Uterus (tissue), 4 donors: ENCODE measurements at places on chromosomes 2 and 18. TPM values are rescaled to one million over a fixed set of nuclear protein-coding genes. Genes with fewer than 3 reads are reported as not detected.

Gene KYNU
- not detected for total RNA-seq

Gene RAB27B
- 51.2 TPM for total RNA-seq

Gene TBR1
- not detected for total RNA-seq

Gene VWA3B
- total RNA-seq = not detected

Gene KIAA2012
- total RNA-seq = 0.15 TPM

Gene ALLC
- total RNA-seq = not detected

Gene TMEM163
- not detected for total RNA-seq

Gene UGT1A4
- total RNA-seq = not detected

Gene RFTN2
- total RNA-seq = 5.9 TPM

Gene CRACDL
- total RNA-seq = 9.9 TPM

GRCh38 chr2:9819551-9819950 is 23.7 kb upstream of the TAF1B start:
- DNase-seq = no peak
- no peaks in the 10 kb centered on the region for H3K27me3 ChIP-seq
- no peak overlapping the region for H3K27ac ChIP-seq
- no peaks in the 10 kb centered on the region for H3K36me3 ChIP-seq
- H3K4me1 ChIP-seq = no peaks in the 10 kb centered on the region

DNA sequence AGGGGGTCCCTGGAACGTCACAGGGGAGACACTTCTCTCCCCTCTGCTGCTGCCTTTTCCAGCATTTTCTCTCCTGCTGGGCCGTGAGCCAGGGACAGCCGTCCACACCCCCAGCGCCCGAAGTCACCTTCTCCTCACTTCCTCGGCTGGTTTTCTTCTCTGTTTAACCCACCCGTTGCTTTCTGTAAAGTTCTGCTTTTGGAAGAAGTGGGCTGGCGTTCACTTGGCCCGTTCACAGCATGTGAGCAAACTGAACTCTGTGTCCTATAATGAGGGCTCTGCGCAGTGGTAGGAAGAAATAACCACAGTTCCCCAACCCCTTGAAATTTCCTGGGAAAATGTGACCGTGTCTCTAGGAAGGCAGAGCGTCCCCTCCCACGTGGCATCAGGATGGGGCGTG is 187.0 kb upstream of the HDAC4 start:
- H3K27ac ChIP-seq = no peak overlapping the region
- H3K4me3 ChIP-seq = no peak overlapping the region
- H3K4me1 ChIP-seq = no peaks in the 10 kb centered on the region
- no peaks in the 10 kb centered on the region for H3K27me3 ChIP-seq

DNA sequence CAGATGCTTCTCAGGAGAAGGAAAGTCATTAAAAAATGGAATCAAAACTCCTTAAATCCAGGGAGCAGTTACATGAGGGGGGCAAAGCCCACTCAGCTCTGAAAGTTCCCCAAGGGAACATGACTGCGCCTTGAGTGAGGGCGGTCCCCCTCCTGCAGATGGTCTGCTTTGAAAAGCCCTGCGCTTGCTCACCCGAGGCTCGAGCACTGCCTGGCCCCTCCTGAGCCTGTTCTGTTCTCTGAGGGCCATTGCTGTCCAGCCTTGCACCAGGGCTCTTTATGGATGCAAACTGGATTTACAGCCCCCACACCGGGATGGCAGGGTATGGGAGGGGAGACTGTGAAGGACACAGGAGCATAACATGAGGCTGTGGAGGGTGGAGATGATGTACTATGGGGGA is 37.8 kb upstream of the DNMT3A start:
- no peak overlapping the region for H3K4me3 ChIP-seq
- peaks cover 8% of the 10 kb centered on the region for H3K4me1 ChIP-seq
- no peak overlapping the region for H3K27ac ChIP-seq
- H3K36me3 ChIP-seq = no peaks in the 10 kb centered on the region
- no peaks in the 10 kb centered on the region for H3K27me3 ChIP-seq
- DNase-seq = no peak

DNA sequence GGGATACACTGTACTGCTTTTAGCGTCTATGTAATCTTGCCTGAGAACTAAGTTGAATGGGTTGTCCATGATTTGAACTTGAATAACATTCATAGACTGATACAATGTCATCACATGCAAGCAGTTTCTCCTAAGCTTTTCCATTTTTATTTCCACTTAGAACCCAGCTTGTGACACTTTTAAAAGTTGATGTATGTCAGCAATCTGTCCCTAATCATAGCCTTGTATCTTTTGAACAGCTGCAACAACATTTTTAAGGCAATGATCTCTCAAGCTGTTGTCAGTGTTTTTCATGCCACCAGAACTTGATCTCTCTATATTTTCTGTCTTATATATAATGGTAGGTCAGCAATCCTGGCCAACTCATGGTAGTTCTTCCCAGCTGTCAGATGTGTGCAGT is 185.0 kb downstream of the DOK6 start:
- no peak for DNase-seq
- no peaks in the 10 kb centered on the region for H3K27me3 ChIP-seq
- no peaks in the 10 kb centered on the region for H3K4me1 ChIP-seq
- no peaks in the 10 kb centered on the region for H3K36me3 ChIP-seq

DNA sequence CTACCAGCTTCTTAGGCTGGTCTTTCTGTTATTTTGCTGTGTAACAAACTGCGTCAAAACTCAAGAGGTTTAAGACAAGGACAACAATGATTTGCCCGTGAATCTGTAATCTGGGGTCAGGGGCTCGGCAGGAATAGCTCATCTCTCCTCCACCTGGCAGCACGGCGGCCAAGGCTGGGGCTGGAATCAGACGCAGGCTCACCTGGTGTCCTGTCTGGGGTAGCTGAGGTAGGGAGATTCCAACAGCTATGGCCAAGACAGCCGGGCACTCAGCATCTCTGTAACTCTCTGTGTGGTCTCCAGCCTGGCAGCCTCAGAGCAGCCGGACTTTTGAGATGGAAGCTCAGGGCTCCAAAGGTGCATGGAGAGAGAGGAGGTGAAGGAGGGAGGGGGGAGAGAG is 42.3 kb downstream of the DNER start:
- H3K4me1 ChIP-seq = no peaks in the 10 kb centered on the region
- H3K4me3 ChIP-seq = no peak overlapping the region
- H3K27ac ChIP-seq = no peak overlapping the region
- no peak for DNase-seq

GRCh38 chr2:221569871-221570270 is 2.2 kb downstream of the EPHA4 start:
- no peak for DNase-seq
- H3K27me3 ChIP-seq = no peaks in the 10 kb centered on the region
- H3K36me3 ChIP-seq = no peaks in the 10 kb centered on the region
- peak overlapping the region; percentile 73 for H3K4me3 ChIP-seq
- H3K27ac ChIP-seq = no peak overlapping the region

- no peaks in the 10 kb centered on the region for H3K4me1 ChIP-seq
- H3K36me3 ChIP-seq = no peaks in the 10 kb centered on the region
- DNase-seq = no peak
- H3K27ac ChIP-seq = no peak overlapping the region
- H3K4me3 ChIP-seq = no peak overlapping the region
Measured at GRCh38 chr18:56019156-56019555, 431.2 kb upstream of the TCF4 start.

GRCh38 chr2:234014427-234014826 is 36.1 kb upstream of the SPP2 start:
- no peak for DNase-seq
- H3K27ac ChIP-seq = no peak overlapping the region
- H3K4me1 ChIP-seq = no peaks in the 10 kb centered on the region
- H3K27me3 ChIP-seq = no peaks in the 10 kb centered on the region
- H3K36me3 ChIP-seq = no peaks in the 10 kb centered on the region

- H3K36me3 ChIP-seq = no peaks in the 10 kb centered on the region
- H3K27me3 ChIP-seq = no peaks in the 10 kb centered on the region
- no peak overlapping the region for H3K4me3 ChIP-seq
Measured at GRCh38 chr2:79191081-79191480, 31.5 kb upstream of the REG3A start.

DNA sequence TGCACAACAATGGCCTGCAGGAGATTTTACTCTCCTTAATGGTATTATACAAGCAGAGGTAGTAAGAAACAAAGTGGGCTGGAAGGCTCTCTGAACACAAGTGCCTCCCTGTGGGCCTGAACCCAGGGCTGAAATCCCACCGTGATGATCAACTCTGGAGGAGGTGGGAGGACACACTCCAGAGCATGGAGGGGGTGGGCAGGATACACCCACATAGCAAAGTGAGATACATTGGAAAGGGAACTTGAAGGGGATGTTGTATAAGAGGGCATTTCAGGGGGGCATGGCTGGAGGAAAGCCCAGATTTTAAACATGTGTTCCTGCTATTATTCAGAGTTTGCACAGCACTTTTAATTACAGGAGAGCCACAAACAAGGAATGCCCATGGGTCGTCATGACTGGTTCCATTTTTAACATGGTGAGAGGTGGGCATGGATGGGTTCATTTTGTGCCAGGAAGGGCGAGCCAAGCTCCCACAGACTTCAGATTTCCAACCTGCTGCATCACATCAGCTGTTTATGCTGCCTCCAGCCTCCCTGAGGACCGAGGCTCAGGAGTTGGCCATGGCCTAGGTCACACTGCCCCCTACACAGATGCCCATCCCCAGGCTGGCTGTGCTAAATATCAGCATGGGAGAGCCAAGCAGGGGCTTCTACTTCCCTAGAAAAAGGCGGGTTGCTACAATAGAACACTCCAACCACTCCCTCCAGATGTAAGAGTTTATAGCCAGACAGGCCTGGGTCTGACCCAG is 416.2 kb upstream of the ID2 start:
- H3K27me3 ChIP-seq = no peaks in the 10 kb centered on the region
- H3K4me1 ChIP-seq = no peaks in the 10 kb centered on the region
- H3K36me3 ChIP-seq = no peaks in the 10 kb centered on the region

- H3K4me3 ChIP-seq = no peak overlapping the region
- H3K4me1 ChIP-seq = no peaks in the 10 kb centered on the region
- no peaks in the 10 kb centered on the region for H3K36me3 ChIP-seq
- H3K27me3 ChIP-seq = no peaks in the 10 kb centered on the region
Measured at GRCh38 chr18:47605093-47605492, 325.4 kb downstream of the SMAD2 start.

- H3K27ac ChIP-seq = no peak overlapping the region
- H3K4me3 ChIP-seq = no peak overlapping the region
- no peaks in the 10 kb centered on the region for H3K27me3 ChIP-seq
- DNase-seq = no peak
- no peaks in the 10 kb centered on the region for H3K36me3 ChIP-seq
Measured at GRCh38 chr2:208713066-208713745, 306.6 kb downstream of the PTH2R start.

DNA sequence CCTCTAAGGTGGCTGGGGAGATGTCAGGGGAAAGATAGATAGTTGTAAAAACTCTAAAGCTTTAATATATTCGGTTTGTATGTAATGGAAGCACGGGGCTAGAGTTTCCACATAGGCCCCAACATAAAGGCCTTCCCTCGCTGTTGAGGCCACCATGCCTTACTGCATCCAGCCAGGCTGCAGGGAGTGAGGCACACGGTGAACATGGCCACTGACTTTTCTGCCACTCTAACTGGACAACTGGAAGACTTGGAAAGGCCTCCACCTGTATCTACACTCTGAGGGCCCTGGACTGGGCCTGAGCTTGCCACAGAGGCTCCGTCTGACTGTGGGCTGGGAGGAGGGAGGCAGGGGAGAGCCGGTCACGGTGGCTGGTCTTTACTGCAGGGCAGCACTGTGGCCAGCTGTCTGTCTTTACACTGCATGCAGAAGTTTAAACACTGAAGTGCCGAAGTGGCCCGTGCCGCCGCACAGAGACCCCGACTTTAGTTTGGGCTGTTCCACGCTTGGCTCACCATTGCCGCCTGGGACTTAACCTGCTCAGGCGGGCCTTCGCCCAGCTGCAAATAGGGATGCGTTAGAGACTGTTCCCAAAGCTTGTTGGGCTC is 66.7 kb downstream of the EMILIN2 start:
- H3K4me1 ChIP-seq = no peaks in the 10 kb centered on the region

- DNase-seq = no peak
- H3K4me3 ChIP-seq = no peak overlapping the region
- H3K27me3 ChIP-seq = no peaks in the 10 kb centered on the region
Measured at GRCh38 chr2:195212586-195212985, 444.4 kb upstream of the SLC39A10 start.

- H3K27me3 ChIP-seq = no peaks in the 10 kb centered on the region
- no peak overlapping the region for H3K4me3 ChIP-seq
- no peaks in the 10 kb centered on the region for H3K4me1 ChIP-seq
- no peaks in the 10 kb centered on the region for H3K36me3 ChIP-seq
Measured at GRCh38 chr2:128801576-128801975, 482.9 kb upstream of the HS6ST1 start.

DNA sequence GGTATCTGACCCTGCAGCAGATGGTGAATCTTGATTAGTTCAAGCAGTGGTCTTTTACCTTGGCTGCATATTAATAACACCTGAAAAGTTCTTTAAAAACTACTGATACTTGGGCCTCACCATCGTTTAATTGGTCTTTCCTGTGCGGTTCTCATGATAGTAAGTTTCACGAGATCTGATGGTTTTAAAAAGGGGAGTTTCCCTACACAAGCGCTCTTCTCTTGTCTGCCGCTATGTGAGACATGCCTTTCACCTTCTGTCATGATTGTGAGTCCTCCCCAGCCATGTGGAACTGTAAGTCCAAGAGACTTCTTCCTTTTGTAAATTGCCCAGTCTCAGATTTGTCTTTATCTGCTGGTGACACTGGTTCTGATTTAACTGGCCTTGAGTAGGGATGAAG is 102.3 kb downstream of the LYPD1 start:
- H3K4me1 ChIP-seq = no peaks in the 10 kb centered on the region
- DNase-seq = no peak
- no peaks in the 10 kb centered on the region for H3K36me3 ChIP-seq

- H3K27ac ChIP-seq = peak overlapping the region; percentile 74
- no peak for DNase-seq
- peaks cover 3% of the 10 kb centered on the region for H3K4me1 ChIP-seq
- no peaks in the 10 kb centered on the region for H3K27me3 ChIP-seq
- H3K36me3 ChIP-seq = no peaks in the 10 kb centered on the region
Measured at GRCh38 chr2:62475172-62476011, 30.6 kb downstream of the TMEM17 start.

DNA sequence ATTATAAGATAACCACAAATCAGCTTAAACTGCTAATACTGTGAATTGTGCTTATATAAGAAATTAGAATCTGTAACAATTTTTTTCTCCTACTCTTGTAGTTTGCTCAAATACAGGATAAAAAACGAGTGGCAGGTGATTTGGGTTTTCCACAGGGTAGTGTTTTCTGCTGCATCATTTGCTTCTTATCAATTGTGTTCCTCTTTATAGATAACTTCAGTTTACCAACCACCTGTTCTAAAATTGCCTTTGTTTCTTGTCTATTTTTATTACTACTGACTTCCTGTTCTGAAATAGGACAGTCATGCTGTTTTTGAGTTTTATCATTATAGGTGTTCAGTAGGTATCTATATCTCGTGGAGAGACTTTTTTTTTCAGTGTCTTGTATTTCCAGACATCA is 56.9 kb downstream of the MFSD6 start:
- H3K4me3 ChIP-seq = no peak overlapping the region
- DNase-seq = no peak
- peaks cover 16% of the 10 kb centered on the region for H3K4me1 ChIP-seq

DNA sequence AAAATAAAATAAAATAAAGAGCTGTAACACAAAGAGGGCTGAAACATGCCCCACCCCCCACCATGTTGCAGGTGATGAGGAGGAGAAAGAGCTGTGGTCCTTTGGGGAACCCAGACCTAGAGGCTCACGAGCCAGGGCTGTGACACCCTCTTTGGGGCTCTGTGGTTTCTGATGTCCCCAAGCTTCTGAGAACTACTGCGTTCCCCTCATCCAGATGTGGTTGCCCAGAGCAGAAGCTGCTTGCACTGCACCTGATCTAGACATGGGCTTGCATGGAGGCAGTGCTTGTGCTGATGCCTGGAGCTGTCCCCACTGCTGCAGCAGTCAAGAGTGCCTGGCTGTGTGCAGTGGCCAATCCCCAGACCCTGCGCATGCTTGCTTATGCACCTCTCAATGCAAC is 687.9 kb upstream of the ACVR2A start:
- no peak for DNase-seq
- H3K27me3 ChIP-seq = no peaks in the 10 kb centered on the region
- no peaks in the 10 kb centered on the region for H3K4me1 ChIP-seq
- no peak overlapping the region for H3K27ac ChIP-seq
- no peak overlapping the region for H3K4me3 ChIP-seq
